Hematopoietic multipotent progenitor cell treated with erythropoietin and hydrocortisone succinate and interleukin-3 and kit ligand, for 17 days (in vitro differentiated cells): ENCODE measurements at places on chromosomes 1 and 21.

- DNase-seq = no peak
These were observed 264.2 kb downstream of the HMCN1 start for GRCh38 chr1:185998391-185998790.

GRCh38 chr1:1308756-1309250 lies 406 bp downstream of the PUSL1 start:
- DNase-seq = no peak

- no peak for DNase-seq
These were observed 89.5 kb upstream of the PGBD5 start for GRCh38 chr1:230515451-230516145.

GRCh38 chr21:46515109-46515508 lies 56.4 kb downstream of the DIP2A start:
- no peak for DNase-seq

GRCh38 chr1:15650433-15650832 lies 33.2 kb downstream of the DDI2 start:
- no peak for DNase-seq

DNA sequence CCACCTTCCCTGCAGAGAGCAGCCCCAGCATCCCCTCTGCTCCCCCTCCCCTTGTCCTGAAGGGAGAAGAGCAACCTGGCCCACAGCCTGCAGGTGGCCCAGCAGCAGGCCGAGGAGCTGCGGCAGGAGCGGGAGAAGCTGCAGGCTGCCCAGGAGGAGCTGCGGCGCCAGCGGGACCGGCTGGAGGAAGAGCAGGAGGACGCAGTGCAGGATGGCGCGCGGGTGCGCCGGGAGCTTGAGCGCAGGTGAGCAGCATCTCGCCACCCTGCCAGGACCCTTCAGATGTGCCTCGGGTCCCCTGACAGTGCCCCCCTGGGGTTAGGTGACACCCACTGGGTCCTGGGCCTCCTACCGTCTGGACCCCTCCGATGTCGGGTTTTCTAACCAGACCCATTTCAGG lies 22.3 kb downstream of the CROCC start:
- DNase-seq = no peak

- DNase-seq = no peak
These were observed 11.3 kb downstream of the DFFB start for GRCh38 chr1:3868464-3869006.

- no peak for DNase-seq
These were observed 262.5 kb downstream of the NPHP4 start for GRCh38 chr1:5729636-5730145.

GRCh38 chr21:38861056-38861455 lies 55.3 kb downstream of the ETS2 start:
- DNase-seq = no peak

DNA sequence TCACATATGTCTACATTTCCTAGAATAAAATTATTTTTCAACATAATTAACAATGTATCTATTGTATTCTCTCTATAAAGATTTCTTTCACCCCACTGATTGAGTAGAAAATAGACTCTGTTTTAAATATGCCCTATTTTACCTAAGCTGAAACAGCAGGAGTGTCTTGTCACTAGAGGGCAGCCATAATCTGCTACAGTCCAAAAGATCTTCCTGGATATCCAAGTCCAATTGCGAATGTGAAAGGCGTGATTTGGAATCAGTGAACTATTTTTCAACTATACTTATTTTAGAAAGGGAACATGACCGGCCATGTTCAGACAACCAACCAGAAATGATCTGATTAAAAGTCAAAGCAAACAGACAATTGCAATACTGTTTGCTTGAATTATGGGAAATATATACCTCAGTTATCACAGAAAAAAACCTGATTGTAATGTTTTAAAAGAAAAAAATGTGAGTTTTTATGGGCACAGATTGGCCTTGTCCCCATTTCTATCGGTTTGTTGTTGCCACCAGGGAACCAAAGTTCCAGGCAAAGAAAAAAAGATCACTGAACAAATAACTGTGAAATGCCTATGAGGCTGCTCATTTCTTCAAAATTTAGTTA lies 1211.0 kb upstream of the ADGRL4 start:
- DNase-seq = no peak

- no peak for DNase-seq
These were observed 23.1 kb downstream of the RHEX start for GRCh38 chr1:206075786-206076755.
